ENCODE measurements at places on chromosomes 7 and 10. TPM values are rescaled to one million over a fixed set of nuclear protein-coding genes. Genes with fewer than 3 reads are reported as not detected.
A peak's percentile ranks its signal among the peaks of the same experiment; 100 is the strongest.

The FAM20C gene
- 0.81 TPM for polyA plus RNA-seq

DNA sequence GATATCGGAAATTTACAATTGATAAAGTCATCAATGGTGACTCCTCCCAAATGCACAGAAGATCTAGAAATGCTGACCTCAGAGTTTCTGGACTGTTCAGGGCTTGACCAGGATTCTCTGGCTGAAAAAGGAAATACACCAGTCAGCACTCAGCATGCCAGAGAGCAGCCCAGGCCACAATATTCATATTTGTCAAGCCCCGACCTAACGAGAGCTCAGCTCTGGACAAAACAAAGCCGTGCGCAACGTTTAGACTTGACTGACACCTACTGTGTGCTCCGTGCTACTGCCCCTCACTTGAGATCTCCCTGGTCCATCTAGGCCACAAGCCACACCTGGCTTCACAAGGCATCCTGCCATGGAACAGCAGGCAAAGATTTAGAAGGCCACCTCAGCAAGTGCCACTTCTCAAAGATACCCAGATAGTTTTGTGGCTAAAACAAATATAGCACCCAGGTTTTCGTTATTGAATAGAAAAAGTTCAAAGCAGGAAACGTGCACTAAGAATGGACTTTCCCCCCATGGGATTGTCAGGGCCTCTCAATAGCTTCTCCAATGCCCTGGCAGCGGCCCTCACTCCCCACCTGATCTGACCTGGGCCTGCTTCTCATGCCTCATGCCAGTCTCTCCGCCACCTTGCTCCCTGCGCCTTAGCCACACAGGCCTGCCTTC is 218.3 kb downstream of the FAM107B start:
- peak; percentile 68 for DNase-seq

DNA sequence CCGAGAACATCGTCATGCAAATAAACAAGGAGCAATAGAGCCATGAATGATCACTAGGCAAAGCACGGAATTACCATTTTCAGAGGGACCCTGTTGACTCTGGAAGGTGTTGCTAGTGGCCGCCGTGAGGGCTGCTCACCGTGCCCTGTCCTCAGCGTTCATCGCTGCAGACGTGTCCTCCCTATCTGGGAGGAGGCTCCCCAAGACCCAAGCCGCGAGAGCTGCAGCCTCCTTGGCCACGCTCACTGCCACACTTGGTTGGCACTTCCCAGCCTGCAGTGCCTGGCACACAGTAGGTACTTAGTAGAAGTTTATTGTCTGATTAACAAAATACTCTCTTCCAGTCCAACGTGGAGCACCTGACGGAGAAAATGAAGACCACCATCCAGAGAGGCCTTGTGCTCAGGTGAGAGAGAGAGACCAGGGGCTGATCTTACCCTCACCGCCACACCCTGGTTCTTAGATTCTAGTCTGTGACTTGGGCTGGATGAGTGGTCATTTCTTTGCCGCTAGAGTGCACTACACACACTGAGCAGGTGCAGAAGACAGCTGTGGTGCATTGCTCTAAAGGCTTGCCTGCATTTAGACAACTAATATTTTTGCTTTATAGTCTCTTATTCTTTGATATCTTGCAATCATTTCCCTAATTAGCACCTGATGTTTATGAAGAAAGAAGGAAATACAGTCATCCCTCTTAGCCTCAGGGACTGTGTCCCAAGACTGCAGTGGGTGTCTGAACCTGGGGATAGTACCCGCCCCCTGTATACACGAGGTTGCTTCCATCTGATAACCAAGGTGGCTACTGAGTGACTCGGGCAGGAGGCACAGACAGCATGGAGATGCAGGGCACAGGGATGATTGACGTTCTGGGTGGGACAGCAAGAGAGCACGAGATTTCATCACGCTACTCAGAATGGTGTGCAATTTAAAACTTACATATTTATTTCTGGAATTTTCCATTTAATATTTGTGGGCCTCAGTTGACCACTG is 40.3 kb downstream of the PITRM1 start:
- DNase-seq: no peak

- DNase-seq: no peak
Measured at GRCh38 chr10:10804061-10804460, 213.6 kb upstream of the CELF2 start.

DNA sequence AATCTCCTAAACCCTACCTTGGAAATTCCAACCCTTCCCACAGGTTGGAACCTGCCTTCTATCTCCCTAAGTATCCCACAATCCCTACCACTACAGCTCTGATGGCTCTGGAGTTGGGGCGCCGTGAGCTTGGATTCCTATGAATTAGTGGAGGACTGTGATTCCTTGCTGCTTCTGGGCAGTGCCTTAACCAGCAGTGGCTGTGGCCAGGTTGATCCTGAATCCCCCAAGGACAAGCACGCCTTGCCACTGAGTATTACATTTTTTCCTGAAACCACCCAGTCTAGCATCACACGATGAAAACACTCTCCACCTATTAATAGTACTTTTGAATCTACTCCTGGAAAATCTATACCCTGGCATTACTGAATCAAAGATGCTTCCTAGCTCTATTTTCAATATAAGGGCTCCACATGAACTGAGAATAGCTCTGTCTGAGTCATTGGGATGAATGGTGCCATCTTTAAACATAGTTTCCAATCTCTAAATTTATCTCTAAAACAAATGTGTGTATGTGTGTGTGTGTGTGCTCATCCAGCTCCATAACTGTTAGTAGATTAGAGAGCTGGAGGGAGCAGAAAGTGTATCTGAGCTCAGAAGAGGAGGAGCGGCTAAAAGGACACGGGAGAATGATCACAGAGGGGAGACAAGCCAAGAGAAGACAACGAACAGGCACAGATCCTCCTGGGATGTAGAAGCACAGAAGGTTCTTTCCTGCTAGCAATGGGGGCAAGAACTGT is 11.9 kb upstream of the INPP5F start:
- DNase-seq: no peak
